ENCODE measurements at places on chromosomes 7 and 10.

- no peak for DNase-seq
Observed at GRCh38 chr7:50857804-50858489, 75.3 kb upstream of the GRB10 start.

DNA sequence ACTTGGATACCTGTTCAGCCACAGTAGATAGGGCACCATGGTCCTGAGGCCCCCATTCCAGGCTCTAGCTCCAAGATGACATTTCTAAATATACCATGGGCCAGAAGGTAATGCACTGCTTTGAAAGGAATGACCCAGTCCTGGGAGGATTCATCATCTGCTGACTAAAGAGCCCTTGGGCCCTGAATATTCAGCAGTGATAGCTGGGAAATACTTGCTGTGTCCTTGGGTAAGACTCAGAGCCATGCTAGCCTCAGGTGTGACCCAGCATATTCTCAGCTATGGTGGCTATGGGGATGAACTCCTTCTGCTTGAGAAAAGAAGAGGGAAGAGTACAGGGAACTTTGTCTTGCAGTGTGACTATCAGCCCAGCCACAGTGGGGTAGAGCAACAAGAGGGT lies 21.3 kb upstream of the AGR2 start:
- no peak for DNase-seq

DNA sequence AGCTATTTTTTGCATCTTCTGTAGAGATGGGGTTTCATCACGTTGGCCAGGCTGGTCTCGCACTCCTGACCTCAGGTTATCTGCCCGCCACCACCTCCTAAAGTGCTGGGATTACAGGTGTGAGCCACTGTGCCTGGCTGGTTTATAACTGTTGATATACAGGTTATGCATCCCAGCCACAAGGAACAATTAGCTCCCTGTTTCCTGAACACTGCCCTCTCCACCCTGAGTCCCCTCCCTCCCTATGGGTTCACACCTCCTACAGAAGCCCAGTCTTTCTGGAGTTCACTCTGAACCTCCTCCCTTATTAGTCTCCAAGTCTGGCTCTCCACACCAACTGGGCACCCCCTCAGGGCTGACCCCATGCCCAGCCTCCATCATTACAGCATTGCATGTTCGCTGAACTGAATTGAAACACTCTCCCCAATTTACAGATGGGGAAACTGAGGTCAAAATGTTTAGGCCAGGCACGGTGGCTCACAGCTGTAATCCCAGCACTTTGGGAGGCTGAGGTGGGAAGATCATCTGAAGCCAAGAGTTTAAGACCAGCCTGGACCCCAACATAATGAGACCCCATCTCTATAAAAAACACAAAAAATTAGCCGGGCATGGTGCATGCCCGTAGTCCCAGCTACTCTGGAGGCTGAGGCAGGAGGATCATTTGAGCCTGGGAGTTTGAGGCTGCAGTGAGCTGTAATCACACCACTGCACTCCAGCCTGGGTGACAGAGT lies 1.7 kb upstream of the CLIP2 start:
- no peak for DNase-seq

- DNase-seq: no peak
Observed at GRCh38 chr10:10055656-10056442, 961.8 kb upstream of the CELF2 start.

DNA sequence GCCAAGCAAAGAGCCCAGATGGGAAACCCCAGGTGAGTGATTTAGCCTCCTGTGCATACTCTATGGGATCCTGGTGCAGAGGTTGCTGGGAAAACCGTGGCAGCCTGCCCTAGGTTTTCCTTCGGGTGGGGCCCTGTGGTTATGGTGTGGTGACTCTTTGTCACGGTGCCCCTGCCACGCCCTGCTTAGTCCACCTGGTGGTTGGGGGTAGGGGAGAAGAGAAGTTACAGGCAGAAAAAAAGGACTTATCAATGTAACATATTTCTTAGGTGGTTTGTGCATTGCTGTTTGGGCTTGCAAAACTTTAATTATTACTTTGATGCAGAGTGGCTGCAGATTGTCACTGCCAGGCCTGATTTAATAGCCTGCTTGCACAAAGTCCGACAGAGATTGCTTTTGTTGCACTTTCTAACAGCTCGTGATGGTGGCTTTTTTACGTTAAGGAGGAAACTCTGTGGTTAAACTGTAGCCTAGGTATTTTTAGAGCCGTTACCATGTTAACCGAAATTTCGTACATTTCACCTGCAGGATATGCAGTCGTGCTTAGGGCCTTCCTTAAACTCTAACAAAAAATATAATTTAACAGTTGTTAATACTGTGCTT lies 197.4 kb downstream of the RNLS start:
- DNase-seq: no peak

DNA sequence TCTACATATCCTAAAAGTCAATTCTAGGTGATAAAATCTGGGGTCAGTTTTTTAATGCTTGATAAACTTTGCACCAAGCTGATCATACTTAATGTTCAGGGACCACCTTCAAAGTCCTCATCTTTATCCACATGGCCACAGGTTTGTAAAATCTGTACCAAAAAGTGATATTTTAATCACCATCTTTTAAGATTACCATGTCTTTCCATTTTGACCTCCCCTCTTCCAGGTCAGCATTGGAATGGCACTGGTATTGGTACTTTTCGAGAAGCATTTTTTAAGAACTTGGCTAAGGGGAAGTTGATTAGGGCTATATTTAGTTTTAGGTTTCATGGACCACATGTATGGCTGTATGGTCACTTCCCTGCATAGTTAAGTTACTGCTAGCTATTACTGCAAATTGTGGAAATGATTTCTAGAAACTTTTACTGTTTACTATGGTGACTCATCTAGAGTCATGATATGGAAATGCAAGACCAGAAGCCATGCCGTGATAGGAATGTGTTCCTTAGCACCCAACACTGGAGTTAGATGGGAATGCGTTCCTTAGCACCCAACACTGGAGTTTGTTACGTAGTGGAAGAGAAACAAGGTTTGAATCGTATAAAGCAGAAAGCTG lies 50.8 kb upstream of the ABLIM1 start:
- no peak for DNase-seq

DNA sequence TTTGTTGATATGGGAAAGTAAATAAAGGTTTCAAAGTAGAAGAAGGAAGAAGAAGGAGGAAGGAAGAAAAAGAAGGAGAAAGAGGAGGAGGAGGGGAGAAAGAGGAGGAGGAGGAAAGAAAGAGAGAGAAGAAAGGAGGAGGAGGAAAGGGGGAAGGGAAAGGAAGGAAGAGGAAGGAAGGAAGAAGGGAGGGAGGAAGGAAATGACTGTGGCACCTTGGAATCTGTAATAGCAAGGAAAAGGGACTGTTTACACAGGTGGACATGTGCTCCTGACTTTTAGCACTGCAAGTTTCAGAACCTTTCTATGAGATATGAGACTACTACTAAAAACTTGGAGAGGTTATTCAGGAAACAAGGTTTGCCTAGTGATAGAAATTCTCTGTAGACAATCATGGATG lies 153.2 kb downstream of the BTAF1 start:
- no peak for DNase-seq

GRCh38 chr10:2592360-2593160 lies 474.8 kb upstream of the PFKP start:
- DNase-seq: no peak

DNA sequence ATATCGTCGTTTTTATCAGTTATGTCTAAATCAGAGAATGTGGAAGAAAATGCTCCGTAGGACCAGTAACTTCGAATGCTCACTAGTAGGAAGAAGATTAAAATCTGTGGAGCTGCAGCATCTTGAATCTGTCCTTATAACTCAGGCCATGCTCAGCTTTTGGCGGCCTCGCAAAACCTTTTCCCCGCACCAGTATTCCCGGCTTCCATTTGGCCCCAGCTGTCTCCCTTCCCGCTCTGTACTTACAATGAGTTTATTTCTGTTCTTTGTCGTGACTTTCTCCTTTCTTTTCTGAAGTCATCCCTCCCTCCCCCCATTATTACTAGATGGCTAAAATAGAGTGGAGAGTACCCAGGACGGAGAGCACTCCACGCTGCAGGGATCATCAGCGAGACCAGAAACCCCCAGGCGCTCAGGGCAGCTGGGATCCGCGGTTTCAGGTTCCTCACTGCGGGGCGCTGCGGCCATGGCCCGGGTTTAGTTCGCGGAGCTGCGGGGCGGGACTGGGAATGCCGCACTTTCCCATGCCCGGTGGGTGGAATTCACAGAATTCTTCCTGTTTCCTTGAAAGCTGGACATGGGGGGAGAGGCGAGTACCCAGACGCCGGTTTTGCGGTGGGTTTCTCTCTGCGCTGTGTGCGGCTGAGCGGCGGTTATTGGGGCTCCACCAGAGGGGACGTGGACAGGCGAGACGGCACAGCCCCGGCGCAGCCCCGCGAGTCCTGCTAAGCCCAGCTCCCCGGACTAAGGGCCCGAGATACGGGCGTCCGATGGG lies 183.5 kb downstream of the POM121L12 start:
- DNase-seq: no peak

- no peak for DNase-seq
Observed at GRCh38 chr7:54390565-54390964, 151.6 kb upstream of the VSTM2A start.
